Vagina (tissue), 2 donors: ENCODE measurements at places on chromosomes 4 and X.
A peak's percentile ranks its signal among the peaks of the same experiment; 100 is the strongest.

GRCh38 chr4:182478475-182478874 is 235.3 kb downstream of the TENM3 start:
- no peak for DNase-seq

DNA sequence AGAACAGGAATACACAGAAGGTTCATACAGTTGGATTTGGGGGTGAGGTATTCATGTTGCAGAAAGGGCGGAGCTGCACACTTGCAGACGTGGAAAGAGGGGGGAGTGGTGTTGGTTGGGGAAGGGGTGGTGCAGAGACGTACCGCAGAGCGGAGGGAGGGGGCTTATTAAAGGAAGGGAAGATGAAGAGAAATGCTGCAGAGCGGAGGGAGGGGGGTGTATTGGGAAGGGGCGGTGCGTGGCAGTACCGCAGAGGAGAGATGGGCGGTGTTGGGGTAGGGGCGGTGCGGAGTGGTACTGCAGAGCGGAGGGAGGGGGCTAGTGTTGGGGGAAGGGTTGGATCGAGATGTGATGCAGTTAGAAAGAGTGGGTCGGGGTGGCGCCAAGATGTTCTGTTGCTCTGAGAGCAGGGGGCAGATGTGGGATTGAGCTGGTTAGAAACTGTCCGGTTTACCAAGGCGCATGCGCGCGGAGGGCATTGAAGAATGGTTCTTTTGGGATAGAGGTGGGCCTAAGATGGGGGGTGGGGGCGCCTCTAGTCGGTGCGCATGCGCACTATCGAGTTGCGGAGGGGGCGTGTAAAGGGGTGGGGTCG is 900 bp downstream of the TRO start:
- DNase-seq: peak; percentile 85

GRCh38 chr4:87042986-87043820 is 108.4 kb downstream of the AFF1 start:
- no peak for DNase-seq

GRCh38 chr4:37365888-37366287 is 121.3 kb downstream of the NWD2 start:
- DNase-seq: no peak
